ENCODE measurements at places on chromosomes 5 and 9.

DNA sequence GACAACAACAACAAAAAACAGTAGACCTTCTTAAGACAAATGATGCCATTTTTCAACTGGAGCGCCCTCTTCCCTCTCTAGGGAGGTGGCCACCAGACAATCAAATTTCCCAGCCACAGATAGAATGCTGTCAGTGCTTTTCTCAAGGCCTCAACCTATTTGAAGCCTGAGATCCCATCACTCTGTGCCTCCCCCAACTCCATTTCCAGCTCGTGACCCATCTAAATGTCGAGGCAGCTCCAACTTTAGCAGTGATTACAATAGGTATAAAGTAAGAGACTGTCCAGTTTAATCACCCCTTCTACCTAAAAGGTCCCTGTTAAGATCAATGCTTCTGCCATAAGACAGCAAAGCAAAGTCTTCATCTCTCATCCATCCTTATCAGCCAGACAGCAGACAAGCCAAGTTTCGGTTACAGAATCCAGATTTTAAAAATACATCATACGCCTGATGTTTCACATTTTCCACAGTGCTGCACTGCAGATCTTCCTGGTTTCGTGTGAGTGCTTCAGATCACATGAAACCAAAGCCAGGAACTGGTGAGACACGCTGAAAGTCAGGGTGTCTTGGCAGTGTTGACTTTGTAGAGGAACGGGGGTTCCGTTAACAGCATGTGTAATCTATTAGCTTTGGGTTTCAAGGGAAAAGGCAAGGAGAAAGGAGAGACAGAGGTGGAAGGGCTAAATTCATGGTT lies 447.8 kb downstream of the ENC1 start:
- DNase-seq = no peak

DNA sequence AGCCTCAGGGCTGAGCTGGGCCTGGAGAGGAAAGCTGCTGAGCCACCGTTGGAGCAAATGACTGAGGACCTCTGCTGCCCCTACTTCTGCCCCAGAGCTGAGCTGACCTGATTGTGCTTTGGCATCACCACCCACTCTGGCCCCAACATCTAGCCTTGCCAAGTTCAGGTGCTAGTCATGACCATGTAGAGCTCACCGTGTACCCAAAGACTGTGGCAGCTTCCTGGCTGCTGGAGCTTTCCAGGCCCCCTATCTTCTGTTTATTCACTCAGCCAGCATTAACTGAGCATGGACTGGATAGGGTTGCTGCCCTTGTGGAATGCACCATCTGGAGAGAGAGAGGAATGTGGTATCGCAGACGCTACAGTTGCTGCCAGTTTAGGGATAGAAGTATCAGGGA lies 49.1 kb downstream of the JADE2 start:
- DNase-seq = no peak

DNA sequence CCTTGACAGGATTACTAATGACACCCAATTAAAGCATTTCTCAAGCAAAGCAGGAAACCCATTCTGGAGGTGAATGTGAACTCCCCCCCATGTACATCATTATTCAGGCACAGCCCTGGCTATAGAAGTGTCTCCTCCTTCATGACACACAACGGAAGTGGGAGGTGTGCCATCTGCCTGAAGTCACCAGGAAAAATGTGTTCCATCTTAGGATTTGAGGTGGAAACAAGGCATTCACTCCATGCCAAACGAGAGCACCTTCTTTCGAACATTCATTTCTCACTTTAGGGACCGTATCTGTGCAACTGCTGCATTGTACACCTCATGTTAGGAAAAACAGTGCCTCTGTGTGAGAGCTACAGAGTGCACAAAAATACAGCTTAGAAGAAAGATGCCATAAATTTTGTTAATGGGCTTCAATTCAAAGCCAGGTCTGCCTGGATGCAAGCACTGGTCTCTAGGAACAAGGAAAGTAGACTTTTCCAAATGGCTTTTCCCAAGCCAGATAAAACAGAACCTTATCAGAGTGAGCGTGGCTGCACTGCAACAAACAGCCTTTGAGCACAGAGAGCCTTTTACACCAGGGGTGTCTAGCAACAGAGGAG lies 19.4 kb downstream of the GOLM1 start:
- no peak for DNase-seq

GRCh38 chr9:113609562-113610318 lies 146.2 kb downstream of the RGS3 start:
- no peak for DNase-seq

GRCh38 chr5:151450605-151451004 lies 3.2 kb downstream of the SLC36A1 start:
- DNase-seq = no peak
